ENCODE measurements at places on chromosomes 12 and 14.

DNA sequence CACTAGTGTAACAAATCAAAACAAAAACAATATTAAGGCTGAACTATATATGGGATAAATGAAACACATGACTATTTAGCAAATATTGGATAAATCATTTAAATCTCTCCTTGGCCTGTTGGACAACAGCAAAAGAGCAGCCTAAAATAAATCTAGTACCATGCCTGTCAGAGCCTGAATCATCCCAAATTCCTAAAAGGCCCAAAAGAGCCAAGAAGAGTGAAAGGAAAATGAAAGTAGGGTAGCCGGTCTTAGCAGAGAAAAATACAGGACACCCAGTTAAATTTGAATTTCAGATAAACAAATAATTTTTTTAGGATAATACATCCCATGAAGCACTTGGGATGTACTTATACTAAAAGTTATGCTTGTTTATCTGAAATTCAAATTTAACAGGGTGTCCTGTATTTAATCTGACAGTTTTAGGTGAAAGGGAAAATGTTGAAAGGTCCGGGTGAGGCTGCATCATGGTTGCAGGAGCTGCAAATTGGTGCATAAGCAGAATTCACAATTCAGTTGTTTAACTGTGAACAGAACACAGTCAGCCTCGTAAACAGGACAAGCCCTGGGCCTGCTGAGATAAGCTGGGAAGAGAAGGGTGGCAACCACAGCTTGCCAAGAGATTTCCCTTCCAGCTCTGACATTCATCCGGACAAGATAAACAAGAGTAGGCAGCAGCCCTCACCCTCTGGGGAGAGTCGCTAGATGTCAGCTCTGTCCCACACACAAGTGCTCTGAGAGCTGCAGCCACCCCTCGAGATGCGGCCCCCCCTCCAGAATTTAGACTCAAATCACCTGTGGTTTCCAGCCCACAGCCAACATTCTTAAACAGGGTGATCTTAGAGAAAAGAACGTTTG lies 30.3 kb downstream of the DMAC2L start:
- no peak for DNase-seq

- DNase-seq = no peak
Measured at GRCh38 chr12:68766646-68767045, 20.7 kb downstream of the SLC35E3 start.

DNA sequence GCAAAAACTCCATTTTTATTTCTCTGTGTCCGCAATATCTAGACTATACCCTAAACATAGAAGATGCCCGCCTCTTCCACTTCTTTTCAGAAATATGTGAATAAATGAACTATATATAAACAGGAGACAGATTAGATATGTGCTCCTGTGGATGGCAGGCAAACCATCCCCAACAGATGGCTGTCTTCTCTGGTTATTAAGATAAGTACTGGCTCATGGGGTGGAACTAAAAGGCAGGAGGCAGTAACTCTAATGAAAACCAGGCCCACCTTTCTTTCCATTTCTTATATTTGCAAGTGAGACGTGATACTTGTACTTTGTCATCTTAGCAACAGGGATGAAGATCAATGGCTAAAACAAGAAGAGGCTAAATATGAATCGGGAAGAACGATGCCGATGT lies 20.2 kb downstream of the E2F7 start:
- DNase-seq = no peak

DNA sequence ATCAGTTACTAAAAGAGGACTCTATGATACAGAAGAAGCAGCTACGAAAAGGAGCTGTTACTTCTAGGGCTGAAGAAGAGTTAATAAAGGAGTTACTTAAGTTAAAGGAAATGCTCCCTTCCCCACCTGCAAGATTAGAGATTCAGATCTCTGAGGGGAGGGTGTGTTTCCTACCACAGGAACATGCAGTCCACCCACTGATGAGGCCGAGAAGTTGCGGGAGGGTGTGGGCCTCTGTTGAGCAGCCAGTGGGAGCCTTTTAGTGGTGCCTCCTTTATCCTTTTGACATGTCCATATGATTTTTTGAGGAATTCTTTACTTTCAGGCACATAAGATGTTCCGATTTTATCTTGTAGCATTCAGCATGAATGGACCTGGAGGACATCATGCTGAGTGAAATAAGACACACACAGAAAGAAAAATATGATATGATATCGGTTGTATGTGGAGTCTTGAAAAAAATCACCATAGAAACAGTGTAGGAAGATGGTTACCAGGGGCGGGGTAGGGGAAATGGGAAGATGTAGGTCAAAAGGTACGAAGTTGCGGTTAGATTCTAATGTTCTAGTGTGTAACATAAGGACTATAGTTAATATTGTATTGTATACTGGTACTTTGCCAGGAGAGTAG lies 4.4 kb upstream of the M6PR start:
- DNase-seq = peak; percentile 70

- no peak for DNase-seq
Measured at GRCh38 chr12:64568298-64568697, 42.0 kb upstream of the RASSF3 start.

GRCh38 chr14:22981876-22982476 lies 375 bp downstream of the AJUBA start:
- no peak for DNase-seq

DNA sequence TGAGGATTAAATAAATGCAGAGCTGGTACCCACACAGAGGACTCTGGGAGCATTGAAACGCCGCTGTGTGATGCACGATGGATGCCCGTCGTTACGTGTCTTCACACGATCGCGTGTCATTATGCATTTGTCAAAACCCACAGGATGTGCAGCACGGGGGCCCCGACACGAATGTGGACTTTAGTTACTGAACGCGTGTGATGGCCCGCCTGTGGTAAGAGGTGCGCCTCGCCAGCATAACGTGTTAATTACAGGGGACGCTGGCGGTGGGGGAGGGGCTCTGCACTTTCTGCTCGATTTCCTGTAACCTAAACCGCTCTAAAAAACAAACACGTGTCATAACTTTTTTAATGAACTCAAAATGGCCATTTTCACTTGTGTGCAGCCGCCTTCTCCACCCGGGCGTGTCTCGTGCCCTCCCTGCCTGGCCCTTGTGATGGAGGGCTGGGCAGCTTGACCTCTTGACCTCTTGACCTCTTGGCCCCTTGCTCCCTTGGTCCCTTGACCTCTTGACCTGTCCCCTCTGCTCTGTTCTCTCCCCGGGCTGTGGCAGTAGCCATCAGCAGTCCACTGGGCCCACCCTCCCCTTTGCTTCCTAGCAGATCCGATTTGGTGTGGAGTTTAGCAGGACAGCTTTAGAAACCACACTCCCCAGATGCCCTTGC lies 33.7 kb upstream of the GALNT9 start:
- DNase-seq = no peak

DNA sequence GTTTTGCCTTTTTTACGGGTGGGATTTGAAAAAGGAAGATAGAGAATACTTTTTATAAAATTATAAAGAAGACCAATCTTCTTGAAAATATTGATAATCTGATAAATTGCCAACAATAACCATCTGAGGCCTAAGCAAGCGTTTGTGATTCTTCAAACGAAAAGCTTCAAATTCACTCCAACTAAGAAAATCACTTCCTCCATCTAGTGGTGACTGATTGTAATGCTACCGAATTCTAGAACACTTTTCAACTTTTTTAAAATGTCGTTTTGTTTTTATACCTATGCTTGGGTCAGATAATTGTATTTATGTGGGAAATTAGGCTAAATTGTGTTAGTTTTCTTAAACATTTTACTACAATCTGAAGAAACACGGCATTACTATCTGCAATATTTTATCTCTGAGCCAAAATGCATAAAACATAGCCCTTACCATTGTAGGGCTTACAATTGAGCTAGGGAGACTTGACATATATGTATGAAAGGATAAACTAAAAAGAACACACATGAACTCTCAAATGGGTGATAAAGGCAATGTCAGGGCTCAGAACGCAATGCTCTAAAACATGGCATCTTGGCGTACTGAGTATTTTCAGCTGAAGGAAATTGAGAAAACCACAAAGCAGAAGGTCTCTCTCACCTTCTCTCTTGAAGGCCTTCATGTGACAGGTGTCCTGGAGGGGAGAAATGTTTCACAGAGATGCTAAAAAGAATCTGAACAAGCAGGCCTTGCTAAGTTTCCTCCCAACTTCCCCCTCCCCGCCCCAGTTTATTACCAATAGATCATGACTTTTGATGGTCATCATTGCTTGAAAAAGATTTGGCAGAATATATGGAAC lies 36.8 kb upstream of the G2E3 start:
- no peak for DNase-seq

DNA sequence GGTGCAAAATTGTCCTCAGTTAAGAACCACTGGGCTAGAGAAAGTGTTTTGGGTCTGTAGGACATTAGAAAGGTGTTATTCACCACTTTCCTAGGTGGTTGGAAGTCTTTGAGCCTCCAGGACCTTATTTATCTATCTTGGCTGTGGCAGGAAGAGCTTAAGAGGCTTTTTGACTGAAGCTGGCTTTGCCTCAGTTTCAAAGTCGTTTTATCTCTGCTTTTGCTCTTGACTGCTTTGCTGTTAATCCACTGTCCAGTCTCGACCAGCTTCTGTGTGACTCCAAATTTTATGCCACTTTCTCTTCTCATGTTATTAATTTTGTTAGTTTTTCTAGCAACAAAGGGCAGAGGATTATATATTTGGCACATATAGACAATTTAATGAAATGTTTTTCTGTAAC lies 60.3 kb downstream of the PPHLN1 start:
- DNase-seq = no peak

GRCh38 chr12:89348894-89349699 lies 3.2 kb downstream of the DUSP6 start:
- no peak for DNase-seq

DNA sequence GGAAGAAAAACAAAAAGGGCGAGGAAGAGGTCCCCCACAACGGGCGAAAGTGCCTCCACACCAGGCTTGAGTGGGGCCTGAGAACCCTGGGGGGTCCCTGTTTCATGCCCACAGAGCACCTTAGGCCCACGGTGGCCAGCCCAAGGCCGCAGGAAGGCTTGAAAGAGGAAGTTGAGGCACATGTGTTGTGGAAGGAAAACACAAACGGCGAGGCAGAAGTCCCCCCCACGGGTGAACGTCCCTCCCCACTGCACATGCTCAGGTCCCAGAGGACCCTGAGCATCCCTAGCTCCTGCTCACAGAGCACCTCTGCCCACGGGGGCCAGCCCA lies 371.5 kb downstream of the ALG10 start:
- DNase-seq = no peak

GRCh38 chr14:36724162-36724561 lies 62.5 kb downstream of the PAX9 start:
- no peak for DNase-seq

DNA sequence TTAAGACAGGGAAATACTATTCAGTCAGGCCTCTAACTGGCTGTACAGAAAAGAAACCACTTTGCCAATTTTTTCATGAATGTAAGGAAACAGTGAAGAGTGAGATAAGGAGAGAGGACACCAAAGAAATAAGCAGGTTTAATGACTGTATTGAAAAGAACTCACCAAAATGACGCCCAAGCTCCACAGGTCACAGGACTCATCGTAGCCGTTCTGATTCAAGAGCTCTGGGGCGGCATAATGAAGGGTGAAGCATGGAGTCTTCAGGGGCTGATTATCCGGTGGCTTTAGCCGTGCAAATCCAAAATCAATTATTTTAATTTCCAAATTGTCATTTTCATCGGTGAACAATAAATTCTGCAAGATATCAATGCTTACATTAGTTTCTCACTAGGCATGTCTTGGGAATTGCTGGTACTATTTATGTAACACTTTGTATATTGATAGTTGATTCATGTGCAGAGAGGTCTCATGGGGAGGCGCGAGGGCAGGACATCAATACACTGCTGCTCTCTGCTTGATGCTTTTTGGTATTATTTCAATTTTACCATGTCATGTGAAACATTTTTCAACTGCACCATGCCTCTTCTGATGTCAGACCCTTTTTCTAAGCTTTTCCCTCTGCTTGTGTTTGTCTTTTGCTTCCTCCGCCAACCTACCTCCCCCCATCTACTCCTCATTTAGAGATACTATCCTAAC lies 74.2 kb upstream of the TTC7B start:
- DNase-seq = no peak

GRCh38 chr14:66624336-66624937 lies 116.5 kb downstream of the GPHN start:
- no peak for DNase-seq

GRCh38 chr14:94998685-94999084 lies 158.6 kb downstream of the DICER1 start:
- no peak for DNase-seq
